ENCODE measurements at places on chromosomes 16 and 17. TPM values are rescaled to one million over a fixed set of nuclear protein-coding genes. Genes with fewer than 3 reads are reported as not detected.

DNA sequence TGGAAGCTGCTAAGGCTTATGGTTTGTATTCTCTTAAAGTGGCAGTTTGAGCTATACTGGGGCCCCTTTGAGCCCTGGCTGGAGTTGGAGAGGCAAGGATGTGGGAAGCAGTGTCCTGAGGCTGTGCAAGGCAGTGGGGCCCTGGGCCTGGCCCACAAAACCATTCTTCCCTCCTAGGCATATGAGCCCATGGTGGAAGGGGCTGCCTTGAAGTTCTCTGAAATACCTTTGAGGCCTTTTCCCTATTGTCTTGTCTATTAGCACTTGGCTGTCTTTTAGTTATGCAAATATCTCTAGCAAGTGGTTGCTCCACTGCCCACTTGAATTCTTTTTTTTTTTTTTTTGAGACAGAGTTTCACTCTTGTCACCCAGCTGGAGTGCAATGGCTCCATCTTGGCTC is 119.2 kb downstream of the PCTP start:
- DNase-seq: no peak

DNA sequence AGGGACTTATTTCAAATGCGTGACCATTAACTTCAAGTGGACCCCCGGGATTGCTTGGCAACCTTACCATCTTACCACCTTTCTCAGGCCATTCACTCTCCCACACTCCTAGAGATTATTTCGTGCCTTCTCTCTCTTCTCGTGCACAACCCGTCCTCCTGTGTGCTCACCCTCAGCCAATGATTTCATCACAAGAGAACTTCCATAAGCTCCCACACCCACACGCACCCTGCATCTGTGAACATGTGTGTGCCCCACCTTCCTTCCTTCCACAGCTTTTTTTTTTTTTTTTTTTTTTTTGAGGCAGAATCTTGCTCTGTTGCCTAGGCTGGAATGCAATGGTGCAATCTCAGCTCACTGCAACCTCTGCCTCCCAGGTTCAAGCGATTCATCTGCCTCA is 27.4 kb upstream of the CDH3 start:
- no peak for DNase-seq

DNA sequence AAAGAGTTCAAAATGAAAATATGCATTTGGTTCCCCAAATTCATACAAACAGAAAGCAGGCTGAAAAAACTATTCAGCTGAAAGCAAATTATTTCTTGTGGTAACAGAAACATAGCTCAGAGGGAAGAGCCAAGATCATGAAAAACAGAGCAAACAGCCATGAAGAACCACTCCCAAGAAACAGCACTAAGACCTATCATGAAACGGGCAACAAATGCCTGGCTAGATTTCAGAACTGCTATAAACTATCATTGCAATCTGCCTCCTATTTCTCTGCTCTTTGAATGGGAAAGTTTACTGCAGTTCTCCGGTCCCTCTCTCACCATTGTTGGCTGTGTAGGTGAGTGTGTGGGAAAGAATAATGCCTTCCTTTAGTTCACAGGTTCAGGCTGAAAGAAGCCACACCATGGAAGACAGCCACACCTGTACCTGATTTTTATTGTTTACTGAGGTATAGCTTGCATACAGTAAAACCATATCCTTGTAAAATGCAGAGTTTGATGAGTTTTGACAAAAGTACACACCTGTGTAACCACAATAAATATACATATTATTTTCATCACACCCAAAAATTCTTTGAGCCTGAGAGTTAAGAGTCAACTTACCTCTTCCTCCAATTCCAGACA is 48.2 kb downstream of the CEP112 start:
- DNase-seq: no peak

GRCh38 chr17:32976605-32977004 is 15.0 kb upstream of the SPACA3 start:
- no peak for DNase-seq

DNA sequence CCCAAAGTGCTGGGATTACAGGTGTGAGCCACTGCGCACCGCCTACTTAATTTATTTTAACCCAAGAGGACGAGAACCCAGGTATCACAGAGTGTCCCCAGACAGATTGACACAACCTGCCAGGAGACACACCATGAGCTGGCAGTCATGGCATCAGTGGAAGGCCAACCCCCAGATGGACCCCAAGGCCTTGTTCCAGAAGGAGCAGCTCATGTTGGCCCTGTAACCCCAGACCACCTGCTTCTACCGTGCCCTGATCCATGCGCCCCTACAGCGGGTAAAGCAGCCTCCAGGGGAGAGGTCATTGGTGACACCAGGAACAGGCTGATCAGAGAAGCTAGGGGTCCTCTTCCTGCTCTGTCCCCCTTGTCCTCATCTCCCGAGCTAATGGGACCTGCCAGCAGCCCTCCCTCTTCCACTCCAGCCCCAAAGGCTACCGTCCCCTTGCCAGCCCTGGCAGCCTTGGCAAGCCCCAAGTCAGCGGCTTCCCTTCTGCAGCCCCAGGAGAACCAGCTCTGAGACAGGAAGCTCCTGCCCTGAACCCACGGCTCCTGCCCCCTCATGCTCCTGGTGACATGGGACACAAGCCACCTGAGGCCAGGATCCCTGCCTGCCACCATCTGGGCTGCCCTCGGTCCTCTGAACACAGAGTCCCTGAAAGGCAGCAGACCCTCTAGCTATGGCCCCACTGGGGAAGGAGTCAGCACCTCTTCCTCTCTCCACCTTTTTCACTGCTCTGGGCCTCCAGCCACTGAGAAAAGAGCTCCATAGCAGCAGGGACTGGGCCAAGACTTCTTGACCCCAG is 6.3 kb downstream of the SULT1A1 start:
- DNase-seq: no peak

Gene ASPHD1
- 14.1 TPM for total RNA-seq

Gene GRB7
- 0.15 TPM for total RNA-seq

Gene EFNB3
- total RNA-seq: 0.30 TPM

Gene P2RX1
- total RNA-seq: not detected

- DNase-seq: no peak
Observed at GRCh38 chr16:86244158-86244557, 266.2 kb upstream of the FOXF1 start.

DNA sequence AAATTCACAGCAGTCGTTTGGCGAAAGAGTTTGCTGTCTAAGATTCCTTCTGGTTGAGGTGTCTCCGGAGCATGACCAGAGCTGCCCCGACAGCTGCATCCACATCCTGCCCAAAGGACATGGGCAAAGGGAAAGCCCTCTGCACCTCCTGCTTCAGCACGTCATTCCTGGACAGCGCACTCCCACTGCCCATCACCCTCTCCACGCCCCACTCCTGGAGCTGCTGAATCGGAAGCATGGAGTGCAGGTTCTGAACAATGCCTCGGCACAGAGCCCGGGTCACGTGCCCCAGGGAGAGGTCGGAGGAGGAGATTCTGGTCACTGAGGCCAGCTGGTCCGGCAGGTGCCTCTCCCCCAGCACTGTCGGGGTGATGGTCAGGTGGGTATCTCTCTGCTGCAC is 1.3 kb upstream of the TRPV1 start:
- DNase-seq: no peak

GRCh38 chr16:81429045-81429521 is 15.5 kb upstream of the CMIP start:
- DNase-seq: peak; percentile 50

GRCh38 chr17:80727409-80727755 is 182.7 kb downstream of the RPTOR start:
- DNase-seq: no peak

DNA sequence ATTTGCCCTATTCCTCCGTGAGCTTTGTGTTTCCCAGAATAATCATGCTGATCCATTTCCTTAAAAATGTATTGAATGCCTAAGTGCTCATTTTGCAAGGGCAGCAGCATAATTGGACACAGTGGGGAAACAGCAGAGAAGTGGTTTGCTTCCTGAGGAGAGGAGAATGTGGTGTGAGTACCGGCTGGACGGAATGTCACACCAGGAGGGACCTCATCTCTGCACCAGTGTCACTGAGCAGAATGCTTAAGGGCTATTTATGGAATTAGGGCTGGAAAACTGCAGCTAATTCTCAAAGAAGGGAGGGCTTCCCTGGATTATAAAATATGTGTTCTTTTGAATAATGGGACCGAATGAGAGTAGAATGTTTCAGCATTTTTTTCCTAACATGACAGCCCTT is 1100.6 kb upstream of the RBFOX1 start:
- DNase-seq: no peak

DNA sequence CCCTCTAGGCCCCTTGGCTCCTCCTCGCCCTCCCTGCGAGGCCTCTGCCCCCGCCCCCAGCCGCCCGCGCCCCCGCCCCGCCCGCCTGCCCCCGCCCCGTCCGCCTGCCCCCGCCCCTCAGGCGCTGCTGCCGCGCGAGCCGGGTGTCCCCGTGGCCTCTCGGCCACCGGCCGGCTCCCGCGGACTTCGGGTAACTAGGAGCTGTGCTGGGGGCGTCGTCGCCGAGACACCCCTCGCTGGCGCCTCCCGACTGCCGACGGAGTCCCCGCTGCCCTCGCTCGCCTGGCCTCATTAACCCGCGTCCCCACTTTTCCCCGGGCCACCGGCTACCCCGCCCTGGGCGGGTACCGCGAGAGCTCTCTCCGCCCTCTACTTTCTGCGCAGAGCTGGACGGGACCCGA is at the start of gene TLCD1:
TSS of gene TLCD1 (minus strand) at position 8 of the 401 bp plus-strand sequence. CDS start 136 bp downstream, outside the sequence.
- DNase-seq: peak; percentile 37
